Cardiac muscle cell (in vitro differentiated cells and primary cell): ENCODE measurements at places on chromosomes 12 and 14. TPM values are rescaled to one million over a fixed set of nuclear protein-coding genes. Genes with fewer than 3 reads are reported as not detected.

ADGRD1 gene
- total RNA-seq: 58.8 and 74.0 TPM in 2 replicates

GRCh38 chr12:78473136-78473535 lies 391.4 kb upstream of the SYT1 start:
- no peaks in the 10 kb centered on the region for H3K4me1 ChIP-seq
- H3K27ac ChIP-seq: no peak overlapping the region
- no peak for DNase-seq
- H3K36me3 ChIP-seq: no peaks in the 10 kb centered on the region

PYGL gene
- 46.7 and 59.0 TPM in 2 replicates for total RNA-seq

GRCh38 chr12:47078733-47079467 lies 521 bp upstream of the PCED1B start:
- no peaks in the 10 kb centered on the region for H3K4me1 ChIP-seq
- H3K4me3 ChIP-seq: peak overlapping the region; percentile 36
- no peaks in the 10 kb centered on the region for H3K36me3 ChIP-seq
- no peaks in the 10 kb centered on the region for H3K27me3 ChIP-seq
- H3K27ac ChIP-seq: no peak overlapping the region
- peak; percentile 31 for DNase-seq

GRCh38 chr12:54571193-54572188 lies 17.0 kb downstream of the PPP1R1A start:
- DNase-seq: peak; percentile 34
- H3K4me1 ChIP-seq: no peaks in the 10 kb centered on the region
- no peaks in the 10 kb centered on the region for H3K36me3 ChIP-seq
- no peak overlapping the region for H3K27ac ChIP-seq
- H3K4me3 ChIP-seq: no peak overlapping the region
- H3K27me3 ChIP-seq: no peaks in the 10 kb centered on the region

PALS1 gene
- total RNA-seq: 31.8 and 36.6 TPM in 2 replicates
